Inflammatory macrophage treated with lipopolysaccharide for 1 hour (primary cell): ENCODE measurements at places on chromosomes 11 and 22.
A peak's percentile ranks its signal among the peaks of the same experiment; 100 is the strongest.

DNA sequence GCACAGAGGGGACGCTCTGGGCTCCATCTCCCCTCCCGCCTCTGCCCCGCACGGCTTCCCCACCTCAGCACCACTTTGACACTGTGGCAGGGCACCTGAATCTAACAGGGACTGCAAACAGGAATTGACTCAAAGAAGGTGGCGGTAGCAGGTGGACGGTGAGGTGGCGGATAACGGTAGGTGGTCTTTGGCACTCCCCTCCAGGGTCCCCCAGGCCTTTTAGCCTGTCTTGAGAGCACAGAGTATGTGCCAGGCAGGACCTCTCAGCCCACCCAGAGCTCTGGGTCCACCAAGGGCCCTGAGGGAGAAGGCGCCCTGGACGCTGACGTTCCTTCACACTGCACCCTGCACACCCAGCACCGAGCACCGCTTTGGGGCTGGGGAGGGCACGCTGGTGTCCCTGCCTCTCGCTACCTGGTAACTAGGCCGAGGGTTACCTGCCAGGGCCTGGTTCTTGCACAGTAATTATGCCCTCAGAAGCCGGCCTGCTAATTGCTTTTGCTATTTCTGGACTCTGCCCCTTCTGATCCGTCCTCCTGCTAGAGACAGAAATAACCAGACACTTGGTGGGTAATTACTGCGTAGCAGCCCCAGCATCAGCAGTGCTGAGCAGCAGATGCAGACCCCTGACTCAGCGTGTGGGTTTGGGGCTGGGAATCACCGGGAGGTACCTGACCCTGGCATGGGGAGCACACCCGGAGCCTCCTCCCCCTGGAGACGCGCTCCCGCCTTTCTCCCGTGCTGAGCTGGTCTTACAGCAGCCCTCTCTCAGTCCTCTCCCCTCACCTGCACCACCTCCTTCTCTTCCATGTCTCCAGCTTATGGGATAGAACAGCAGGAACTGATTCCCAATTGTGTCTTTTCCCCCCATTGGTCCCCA lies 103.3 kb upstream of the B3GAT1 start:
- no peak for DNase-seq

- peak; percentile 46 for DNase-seq
Observed at GRCh38 chr11:66619080-66619554, 2.7 kb downstream of the RBM14 start.

DNA sequence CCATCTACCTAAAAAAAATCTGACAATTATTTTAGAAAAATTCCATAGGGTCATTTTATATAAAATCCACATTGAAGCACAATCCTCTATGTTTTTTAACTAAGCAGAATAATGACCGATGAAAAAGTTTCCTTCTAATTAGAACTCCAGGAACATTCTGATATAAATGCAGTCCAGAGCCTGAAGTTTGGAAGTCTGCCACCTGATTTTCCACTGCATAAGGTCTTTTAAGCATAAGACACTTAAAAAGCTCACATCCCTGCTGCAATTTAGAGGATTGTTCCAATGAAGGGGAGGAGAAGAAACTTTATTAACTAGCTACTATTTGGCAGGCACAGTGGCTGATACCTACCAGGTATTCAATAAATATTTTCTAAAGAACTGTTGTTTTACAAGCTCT lies 570.3 kb upstream of the ANO5 start:
- DNase-seq: no peak

- no peak for DNase-seq
Observed at GRCh38 chr11:104624021-104624420, 274.2 kb downstream of the CASP12 start.

- DNase-seq: no peak
Observed at GRCh38 chr11:87675993-87676392, 499.2 kb downstream of the RAB38 start.

DNA sequence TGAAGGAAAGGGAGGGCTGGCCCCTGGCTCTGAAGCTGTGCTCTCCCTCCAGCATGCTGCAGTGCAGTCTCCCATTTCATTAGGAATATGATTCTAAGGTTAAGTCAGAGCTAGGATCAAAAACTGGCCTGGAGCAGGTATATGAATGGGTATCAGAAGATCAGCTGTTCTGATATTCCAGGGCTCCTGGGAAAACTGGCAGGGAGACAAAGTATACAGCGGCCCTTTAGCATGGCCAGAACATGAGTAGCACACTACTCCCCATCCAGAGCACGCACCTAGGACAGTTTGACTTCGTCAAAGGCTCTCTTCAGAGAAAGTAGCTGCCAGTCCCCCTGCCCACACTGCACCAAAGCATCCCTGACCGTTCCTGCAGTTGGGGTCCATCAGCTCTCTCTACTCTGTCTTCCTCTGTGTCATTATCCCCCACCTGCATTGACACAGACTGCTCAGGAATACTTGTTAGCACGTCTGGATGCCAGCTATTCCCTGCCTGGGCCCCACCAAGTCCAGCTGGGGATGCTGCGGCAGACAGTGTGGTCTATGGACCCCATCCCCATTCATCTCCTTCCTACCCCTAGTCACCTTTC lies 4.0 kb upstream of the FCHSD2 start:
- no peak for DNase-seq

DNA sequence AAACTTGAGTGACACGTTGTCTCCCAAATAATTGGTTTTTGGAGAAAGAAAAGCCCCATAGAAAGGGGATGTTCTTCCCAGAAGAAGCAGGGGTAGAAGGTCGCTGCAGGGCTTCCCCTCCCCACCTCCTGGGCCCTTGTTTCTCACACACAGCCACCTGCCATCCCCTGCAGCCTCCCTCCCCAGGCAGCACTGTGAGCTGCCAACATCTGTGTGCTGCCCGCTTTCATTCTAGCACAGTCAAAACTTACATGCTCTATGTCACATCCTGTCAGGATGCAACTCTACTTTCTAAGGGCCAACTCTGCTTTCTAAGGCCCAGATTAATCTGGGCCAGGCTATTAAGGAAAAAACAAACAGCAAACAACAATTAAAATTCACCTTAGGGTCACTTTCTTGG lies 309.4 kb upstream of the ZC3H12C start:
- no peak for DNase-seq

DNA sequence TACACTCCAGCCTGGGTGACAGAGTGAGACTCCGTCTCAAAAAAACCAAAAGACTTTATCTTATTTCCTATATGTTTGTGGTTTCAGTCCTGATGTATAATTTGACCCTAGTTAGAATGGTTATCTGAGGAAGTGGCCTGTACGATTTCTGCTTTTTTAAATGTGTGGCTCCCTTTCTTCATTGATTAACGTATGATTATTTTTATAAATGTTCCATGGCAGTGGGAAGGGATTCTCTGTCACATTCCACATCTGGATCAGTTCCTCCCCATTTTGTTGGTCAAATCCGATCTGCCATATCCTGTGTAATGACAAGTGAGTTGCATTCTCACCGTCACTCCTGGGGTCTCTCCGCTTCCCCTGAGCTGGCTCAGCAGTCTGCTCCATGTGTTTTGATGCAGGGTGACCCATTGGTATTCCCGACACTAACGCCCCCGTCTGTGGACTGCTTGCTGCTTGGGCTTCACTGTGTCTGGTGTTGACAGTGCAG lies 20.3 kb downstream of the NEAT1 start:
- peak; percentile 0 for DNase-seq

- DNase-seq: no peak
Observed at GRCh38 chr11:126012852-126013251, 49.8 kb downstream of the CDON start.

GRCh38 chr22:32407312-32407711 lies 4.7 kb downstream of the RTCB start:
- peak; percentile 64 for DNase-seq

DNA sequence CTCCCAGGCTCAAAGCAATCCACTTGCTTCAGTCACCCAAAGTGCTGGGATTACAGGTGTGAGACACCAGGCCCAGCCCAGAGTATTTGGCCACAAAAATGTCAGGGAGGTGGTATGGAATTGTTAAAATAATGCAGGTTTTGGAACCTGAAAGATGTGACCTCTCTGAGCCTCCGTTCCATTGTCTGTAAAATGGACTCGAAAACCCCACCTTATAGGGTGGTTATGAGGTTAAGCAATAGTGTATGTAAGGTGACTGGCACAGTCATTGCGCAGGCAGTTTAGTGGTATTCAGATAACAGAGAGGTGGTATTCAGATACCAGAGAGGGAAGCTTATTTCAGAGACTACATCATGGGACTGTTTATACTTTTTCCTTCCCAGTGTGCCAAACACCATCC lies 52.5 kb upstream of the PRSS23 start:
- no peak for DNase-seq

DNA sequence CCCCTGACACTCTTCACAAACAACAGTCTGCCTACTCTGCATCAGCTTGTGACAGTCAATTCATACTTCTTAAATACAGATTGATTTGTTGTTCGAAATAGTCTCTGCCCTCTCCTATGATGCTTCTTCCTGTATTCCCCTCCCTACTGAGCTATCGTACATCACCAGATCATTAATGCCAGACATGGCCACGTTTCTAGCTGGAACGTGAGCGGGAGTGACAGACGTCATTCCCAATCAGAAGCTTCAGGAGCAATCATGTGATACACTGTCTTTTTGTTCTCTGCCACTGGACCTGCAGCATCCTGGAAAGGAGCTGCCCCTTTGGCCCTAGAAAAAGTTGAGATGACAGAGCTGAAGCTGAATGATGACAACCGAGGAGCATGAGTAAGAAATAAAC lies 48.5 kb downstream of the CSNK2A3 start:
- no peak for DNase-seq

DNA sequence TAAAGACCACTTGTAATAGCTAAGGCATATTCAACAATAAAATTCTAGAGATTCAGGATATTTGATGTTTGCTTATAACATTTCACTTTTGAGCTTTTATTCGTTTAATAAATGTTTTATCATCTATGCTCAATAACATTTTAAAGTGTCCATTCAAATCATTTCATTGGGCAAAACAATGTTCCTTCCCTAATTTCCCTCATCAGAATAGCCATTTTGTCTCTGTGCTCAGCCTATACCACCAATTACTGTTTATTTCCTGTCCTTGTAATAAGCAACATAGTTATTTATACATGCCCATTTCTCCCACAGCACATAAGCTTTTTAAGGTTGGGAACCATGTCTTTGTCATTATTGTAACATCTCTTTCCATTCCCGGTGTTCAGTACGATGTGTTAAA lies 1.3 kb upstream of the SC5D start:
- DNase-seq: no peak

GRCh38 chr11:111911563-111912401 lies at the start of gene CRYAB:
Gene CRYAB (minus strand): TSS chr11:111911770. CDS start chr11:111911724, 46 bp downstream.
- DNase-seq: no peak

GRCh38 chr22:37750596-37751162 lies 53.8 kb downstream of the TRIOBP start:
- no peak for DNase-seq

DNA sequence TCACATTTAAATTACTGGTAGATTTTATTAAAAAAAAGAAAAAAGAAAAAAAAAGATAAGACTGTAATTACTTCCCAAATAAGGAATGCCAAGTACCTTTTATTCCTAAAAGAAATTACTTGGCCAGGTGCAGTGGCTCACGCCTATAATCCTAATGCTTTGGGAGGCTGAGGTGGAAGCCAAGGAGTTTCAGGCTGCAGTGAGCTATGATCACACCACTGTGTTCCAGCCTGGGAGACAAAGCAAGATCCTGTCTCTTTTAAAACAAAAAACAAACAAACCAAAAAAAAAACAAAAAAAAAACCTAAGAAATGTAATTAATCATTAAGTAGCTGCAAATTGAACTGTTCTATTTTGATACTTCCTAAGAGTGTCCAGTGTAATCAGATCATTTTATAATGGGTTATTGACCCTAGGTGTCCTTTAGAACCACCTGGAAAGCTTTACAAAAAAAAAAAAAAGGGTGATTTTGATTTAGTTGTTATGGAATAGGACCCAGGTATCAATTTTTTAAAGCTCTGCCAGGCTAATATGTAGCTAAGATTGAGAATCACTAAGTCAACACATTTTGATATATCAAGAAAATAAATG lies 10.8 kb downstream of the LIN7C start:
- no peak for DNase-seq

DNA sequence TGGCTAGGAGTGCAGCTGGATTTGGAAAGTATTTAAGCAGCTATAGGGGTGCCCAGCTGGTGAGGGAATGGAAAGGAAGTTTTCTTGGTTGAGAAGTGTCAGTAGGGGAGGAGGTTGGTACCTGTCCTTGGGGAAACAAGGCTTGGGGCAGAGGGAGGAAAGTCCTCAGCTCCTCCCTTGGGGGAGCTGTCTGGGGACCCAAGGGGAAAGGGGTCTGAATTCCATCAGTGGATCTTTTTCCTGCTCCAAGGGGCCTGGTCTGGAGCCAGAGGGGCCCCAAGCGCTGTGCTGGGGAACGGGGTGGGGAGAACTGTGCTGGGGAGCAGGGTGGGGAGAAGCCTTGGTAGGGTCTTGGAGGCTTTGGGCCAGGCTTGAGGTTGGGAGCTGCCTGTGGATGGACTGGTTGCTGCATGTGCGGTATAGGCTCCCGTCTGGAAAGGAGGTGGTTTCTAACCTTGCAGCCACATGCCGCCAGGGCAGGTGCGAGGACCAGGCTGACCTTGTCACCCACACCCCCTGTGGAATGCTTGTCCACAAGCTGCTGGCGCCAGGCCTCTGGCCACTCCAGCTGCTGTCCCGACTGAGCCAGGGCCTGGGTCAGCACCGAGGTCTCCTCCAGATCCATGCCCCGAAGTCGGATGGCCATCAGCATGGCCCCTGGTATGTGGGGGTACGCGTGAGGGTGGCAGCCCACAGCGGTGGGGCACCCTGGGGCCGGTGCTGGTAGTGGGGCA lies 963 bp downstream of the TYMP start:
- no peak for DNase-seq

GRCh38 chr11:22461626-22462025 lies 123.4 kb downstream of the SLC17A6 start:
- no peak for DNase-seq

DNA sequence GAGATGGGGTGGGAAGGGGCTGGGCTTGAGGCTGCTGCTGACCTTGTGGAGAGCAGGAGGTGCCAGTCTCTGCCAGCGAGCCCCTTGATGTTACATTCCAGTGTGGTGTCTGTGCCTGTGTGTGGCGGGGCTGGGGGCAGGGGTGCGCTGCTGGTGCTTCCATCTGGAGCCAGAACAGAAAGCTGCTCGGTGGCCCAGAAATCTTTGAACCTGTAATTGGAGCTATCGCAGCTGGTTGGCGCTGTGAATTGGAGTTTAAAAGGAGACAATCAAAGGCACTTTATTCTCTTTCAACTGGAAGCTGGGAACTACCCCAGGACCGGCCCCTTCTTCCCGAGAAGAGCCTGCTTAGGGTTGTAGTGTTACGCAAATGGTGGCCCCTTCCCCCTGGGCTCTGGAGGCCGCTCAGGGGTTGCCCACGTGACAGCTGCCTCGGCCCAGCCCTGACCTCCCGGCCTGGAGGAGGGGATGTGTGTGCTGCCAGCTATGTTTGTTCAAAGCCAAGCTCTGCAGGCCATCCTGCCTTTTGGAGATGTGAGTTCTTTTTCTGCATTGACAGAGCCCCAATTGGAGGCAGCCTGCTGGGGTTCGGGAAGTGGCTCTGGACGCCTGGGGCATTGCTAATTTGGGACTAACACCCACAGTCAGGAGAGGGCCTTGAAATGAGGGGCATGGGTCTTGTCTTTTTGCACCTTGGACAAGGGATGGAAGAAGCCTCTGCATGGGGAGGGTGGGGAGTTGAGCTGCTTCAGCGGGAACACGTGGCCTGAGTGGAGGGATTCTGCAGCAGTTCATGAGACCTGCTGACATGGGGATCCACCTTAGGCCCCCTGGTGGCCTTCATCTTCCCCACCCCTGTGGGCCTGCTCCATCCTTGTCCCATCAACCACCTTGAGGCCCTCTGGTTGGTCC lies 14.0 kb upstream of the ARSA start:
- DNase-seq: peak; percentile 5

- no peak for DNase-seq
Observed at GRCh38 chr11:99098751-99099150, 78.0 kb downstream of the CNTN5 start.

GRCh38 chr22:32665676-32666075 lies 135.8 kb upstream of the TIMP3 start:
- no peak for DNase-seq

GRCh38 chr11:73333640-73334383 lies 25.7 kb downstream of the ARHGEF17 start:
- DNase-seq: no peak
